Fibroblast of the aortic adventitia (primary cell): ENCODE measurements at places on chromosomes 11 and 22. TPM values are rescaled to one million over a fixed set of nuclear protein-coding genes. Genes with fewer than 3 reads are reported as not detected.

MRGPRF gene
- 34.3 and 41.8 TPM in 2 replicates for total RNA-seq

DNA sequence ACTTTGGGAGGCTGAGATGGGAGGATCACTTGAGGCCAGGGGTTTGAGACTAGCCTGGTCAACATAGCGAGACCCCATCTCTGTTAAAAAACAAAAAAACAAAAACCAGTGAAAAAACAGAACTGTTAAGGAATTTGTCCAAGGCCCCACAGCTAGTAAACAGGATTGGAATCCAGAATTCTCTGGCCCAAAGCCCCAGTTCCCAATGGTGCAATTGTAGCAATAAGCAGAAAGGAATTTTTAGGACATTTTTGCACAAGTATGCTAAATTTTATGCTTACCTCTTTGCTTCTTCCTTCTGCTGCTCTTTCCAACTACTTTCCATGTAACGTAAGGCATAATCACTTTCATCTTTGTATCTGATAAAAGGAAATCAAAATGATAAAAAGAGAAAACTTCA, 11.6 kb downstream of the MISFA start:
- DNase-seq: peak; percentile 48

DNA sequence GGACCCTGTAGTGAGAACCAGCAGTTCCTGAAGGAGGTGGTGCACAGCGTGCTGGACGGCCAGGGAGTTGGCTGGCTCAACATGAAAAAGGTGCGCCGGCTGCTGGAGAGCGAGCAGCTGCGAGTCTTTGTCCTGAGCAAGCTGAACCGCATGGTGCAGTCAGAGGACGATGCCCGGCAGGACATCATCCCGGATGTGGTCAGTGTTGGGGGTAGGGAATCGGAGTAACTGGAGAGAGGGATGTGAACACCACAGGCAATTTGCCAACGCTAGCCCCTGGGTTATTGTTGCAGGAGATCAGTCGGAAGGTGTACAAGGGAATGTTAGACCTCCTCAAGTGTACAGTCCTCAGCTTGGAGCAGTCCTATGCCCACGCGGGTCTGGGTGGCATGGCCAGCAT, 19.9 kb downstream of the MADD start:
- DNase-seq: no peak

DNA sequence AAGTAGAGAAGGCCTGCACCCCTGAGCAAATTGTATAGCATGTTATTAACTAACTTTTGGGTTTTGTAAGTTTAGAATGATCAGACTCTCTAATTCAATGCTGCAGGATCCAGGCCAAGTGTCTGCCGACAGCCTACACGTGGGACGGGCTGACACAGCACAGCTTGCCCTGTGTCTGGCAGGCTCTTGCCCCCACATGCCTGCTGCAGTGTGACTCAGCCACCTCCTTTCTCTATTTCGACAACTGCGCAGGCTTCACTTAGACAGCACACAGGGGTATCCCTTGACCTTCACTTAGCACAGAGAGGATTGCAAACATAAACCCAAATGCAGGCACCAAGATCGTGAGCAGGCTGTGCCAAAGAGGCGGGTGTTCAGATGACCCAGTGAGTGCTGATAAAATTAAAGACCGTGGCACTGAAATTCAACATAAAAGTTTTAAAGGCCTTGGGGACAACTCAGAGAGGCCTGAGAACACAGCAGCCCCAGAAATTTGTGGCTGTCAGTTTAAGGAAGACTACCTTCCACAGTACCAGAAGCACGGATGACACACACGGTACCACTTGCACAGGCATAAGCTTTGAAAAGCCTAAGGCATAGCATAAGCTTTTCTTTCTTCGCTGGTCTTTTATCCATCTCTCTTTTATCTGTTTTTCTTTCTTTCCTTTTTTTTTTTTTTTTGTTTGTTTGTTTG, 37.8 kb downstream of the SCN3B start:
- peak; percentile 91 for DNase-seq

GRCh38 chr22:24106385-24107381, 74.6 kb upstream of the SUSD2 start:
- DNase-seq: peak; percentile 6

DNA sequence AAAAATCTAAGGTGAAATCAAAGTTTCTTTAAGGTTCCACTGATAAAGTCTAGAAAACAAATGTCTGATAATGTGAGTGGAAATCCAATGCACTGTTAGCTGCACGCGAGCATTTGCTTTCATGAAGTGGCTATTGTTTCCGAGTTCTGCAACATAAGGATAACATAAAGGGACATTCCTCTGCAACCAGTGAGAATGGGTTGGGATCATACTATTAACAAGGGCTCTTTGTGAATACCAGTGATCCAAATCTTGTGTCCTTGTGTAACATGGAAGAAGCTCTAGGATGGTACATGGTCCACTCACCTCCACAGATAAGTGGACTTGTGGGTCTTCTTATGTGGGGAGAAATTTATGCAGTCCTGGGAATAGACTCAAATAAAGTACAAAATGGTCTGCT, 24.6 kb downstream of the APIP start:
- DNase-seq: no peak

GRCh38 chr11:66478729-66479393, 1.4 kb upstream of the DPP3 start:
- DNase-seq: no peak

DNA sequence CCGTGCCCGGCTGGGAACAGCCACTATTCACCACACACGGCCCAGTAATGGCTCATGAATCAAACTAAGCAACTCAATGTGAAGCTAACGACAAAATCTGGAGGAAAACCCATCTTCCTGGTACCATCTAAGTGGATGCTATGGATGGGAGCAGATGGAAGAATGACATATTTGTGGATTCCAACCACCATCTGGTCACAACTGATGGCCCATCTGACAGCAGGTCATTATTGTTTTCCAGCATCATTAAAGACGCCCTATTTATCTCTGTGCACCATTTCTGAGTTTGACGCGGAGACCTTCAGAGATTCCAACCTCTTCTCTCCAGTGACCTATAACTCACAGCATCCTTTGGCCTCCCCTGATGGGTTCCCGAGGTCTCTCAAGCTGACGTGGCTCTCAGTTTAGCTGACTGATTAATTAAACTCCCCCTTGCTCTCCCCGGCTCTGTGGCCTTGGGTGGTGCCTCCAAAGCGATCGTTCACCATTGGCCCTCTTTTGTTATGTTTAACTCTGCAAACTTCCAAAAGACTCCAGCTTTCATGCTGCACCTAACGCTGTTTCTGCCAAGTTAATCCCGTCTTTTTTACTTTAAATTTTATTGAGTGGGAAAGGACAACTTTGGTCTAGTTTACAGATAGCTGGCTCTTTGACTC, 1514.4 kb downstream of the BRD1 start:
- no peak for DNase-seq

DNA sequence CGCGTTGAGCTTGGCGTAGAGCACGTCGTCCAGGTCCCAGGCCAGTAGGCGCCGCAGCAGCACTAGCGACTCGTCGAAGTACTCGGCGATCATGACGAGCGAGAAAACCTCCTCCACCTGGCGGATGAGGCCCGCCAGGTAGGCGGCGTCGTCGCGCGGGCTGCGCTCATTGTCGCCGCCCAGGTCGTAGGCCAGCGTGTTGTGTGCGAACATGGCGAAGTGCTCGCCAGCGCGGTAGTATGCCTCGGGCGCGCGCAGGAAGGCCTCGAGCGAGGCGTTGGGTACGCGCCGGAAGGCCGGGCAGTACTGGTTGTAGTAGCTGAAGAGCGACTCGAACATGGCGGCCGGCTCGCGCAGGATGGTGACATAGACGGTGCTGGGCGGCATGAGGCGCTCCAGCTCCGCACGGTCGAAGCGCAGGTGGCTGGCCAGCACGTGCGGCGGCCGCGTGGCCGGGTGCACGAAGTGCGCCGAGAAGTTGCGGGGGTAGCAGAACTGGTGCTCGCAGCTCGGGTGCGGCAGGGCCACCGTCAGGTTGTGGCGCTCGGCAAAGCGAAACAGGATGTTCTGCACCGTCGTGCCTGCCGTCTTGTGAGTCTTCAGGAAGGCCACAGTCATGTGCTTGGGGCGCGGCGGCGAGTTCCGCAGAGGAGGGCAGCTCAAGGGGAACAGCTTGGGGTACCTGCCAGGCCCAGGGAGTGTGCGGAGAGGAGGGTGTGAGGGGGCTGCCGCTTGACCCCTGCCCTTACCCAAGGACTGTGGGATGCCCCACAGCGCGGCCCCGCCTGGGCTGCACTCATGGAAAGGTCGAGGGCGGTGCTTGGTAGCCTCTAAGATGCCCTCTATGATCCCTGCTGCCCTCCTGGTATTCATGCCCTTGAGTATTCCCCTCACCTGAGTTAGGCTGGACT, 5.7 kb downstream of the GAL3ST3 start:
- DNase-seq: no peak
